ENCODE measurements at places on chromosomes 7 and 10.

- DNase-seq, result no peak
These were observed 10.2 kb upstream of the ADO start for GRCh38 chr10:62794306-62794705.

DNA sequence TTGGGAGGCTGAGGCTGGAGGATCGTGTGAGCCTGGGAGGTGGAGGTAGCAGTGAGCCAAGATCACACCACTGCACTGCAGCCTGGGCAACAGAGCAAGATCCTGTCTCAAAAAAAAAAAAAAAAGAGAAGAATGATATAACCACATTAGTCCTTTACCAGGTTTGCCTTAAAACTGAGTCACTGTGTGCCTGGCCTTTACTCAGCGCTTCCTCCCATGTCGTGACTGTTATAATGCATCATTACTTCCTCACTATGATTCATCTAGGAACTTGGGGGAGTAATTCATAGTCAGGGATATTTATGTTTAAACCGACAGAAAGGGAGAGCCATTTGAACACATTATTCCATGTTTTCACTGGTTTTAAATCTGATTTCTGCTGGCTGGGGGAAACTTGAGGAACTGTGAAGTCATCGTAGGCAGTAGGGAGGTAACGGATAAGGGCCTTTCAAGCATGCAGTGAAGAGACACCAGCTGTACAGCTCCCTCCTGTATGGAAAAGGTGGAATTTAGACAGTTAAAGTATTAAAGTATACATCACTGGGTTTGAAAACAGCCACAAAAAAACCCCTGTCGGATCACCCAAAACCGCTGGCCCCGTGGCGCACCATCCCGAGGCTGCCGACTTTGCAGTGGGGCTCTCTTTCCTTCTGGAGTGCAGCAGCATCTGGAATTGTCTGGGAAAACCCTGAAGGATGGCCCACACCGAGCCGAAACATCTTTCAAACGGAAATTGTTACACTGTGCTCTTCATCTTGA is 119.8 kb downstream of the NKX6-2 start:
- no peak for DNase-seq

- DNase-seq, result no peak
These were observed 67.1 kb downstream of the C10orf143 start for GRCh38 chr10:130043491-130043890.

DNA sequence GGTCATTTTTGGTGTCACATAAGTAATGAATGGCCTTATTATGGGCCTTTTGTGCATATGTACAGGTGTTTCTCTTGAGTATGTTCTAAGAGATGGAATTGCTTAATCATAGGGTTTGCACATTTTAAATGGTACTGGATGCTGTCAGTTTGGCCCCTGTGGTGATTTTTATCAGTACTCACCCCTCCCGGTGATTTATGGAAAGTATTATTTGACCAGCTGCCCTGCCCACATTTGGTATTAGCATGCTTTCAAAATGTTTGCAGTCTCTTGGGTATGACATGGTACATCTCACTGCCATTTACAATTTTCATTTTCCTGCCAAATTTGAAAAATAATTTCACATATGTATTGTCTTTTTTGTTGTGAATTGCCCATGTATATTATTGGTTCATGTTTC is 427.7 kb downstream of the LRMDA start:
- DNase-seq, result no peak

DNA sequence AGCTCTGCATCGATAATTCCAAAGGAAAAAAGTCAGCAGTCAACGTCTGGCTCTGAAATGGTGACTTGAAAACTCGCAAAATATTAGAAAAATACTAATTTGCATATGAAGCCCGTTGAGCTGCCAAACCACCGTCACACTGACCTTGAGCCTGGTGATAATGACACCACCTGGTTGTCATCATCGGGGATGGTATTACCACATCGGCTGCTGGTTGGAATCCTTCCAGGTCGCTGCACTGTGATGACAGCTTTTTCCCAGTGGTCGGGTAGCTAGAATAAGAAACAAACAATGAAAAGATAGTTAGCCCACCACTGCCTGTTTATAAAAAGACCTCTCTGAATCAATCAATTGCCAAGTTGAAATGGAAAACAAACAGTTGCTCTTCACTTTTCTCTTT is 41.6 kb downstream of the LAMB1 start:
- no peak for DNase-seq

- no peak for DNase-seq
These were observed 415.1 kb downstream of the THSD7A start for GRCh38 chr7:11416641-11417458.

GRCh38 chr10:71429929-71430328 is 33.2 kb downstream of the CDH23 start:
- DNase-seq, result peak; percentile 41

DNA sequence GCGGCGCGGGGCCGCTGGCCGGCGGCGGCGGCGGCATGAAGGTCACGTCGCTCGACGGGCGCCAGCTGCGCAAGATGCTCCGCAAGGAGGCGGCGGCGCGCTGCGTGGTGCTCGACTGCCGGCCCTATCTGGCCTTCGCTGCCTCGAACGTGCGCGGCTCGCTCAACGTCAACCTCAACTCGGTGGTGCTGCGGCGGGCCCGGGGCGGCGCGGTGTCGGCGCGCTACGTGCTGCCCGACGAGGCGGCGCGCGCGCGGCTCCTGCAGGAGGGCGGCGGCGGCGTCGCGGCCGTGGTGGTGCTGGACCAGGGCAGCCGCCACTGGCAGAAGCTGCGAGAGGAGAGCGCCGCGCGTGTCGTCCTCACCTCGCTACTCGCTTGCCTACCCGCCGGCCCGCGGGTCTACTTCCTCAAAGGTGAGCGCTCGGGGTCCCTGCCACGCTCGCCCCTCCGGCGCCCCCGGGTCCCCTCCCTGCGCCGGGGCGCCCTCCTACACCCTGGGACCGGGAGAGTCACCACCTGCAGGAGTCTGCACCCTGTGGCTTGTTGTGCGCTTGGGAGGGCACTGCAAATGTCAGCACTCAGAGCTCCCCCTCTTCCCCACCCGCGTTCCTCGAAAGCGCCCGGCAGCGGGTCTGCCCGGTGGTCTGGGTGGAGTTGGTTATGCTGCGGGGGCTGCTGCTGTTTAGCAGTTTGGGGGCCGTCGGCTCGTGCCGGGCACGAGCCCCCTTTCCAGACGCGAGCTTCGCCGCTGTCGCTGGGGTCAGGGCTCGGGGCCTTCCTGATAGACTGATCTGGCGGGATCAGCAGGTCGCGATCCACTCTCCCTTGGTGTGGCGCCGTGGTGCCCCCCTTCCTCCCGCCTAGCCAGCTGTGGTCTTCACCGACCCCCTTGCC is 627 bp downstream of the DUSP5 start:
- peak; percentile 45 for DNase-seq

GRCh38 chr7:123640583-123640982 is 15.1 kb upstream of the LMOD2 start:
- DNase-seq, result no peak

- no peak for DNase-seq
These were observed 20.3 kb upstream of the PFKP start for GRCh38 chr10:3046981-3047547.

GRCh38 chr10:6461961-6462360 is 118.1 kb downstream of the PRKCQ start:
- DNase-seq, result no peak

DNA sequence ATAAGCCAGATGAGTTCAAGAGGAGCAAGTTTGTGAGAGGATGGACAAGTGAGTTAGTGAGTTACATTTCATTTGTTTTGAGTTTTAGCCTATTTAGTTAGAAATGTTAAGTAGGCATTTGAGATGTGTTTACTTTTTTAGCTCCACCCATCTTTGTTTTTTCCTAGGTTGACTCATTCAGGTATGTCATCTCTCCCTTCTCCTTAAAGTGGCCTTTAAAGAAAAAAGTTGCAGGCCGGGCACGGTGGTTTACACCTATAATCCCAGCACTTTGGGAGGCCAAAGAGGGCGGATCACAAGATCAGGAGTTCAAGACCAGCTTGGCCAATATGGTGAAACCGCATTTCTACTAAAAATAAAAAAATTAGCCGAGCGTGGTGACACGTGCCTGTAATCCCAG is 71.2 kb downstream of the BMPR1A start:
- DNase-seq, result no peak

- no peak for DNase-seq
These were observed 188.7 kb downstream of the ADARB2 start for GRCh38 chr10:1548596-1548995.

DNA sequence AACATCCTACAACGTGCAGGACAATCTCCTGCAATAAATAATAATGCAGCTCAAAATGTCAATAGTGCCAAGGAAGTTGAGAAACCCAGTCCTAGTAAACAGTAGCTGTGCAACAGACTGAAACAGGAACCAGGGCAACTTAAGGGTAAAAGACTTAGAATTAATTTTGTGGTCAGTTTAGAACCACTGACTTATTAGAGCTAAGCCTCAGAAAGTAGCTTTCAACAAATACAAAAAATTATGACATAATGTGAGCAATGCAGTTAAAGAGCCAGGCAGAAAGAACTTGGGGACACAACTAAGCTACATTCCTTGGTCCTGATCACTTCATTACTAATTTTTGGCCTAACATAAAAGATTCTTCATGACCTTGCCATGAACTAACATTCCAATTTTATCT is 195.4 kb downstream of the MACC1 start:
- no peak for DNase-seq

DNA sequence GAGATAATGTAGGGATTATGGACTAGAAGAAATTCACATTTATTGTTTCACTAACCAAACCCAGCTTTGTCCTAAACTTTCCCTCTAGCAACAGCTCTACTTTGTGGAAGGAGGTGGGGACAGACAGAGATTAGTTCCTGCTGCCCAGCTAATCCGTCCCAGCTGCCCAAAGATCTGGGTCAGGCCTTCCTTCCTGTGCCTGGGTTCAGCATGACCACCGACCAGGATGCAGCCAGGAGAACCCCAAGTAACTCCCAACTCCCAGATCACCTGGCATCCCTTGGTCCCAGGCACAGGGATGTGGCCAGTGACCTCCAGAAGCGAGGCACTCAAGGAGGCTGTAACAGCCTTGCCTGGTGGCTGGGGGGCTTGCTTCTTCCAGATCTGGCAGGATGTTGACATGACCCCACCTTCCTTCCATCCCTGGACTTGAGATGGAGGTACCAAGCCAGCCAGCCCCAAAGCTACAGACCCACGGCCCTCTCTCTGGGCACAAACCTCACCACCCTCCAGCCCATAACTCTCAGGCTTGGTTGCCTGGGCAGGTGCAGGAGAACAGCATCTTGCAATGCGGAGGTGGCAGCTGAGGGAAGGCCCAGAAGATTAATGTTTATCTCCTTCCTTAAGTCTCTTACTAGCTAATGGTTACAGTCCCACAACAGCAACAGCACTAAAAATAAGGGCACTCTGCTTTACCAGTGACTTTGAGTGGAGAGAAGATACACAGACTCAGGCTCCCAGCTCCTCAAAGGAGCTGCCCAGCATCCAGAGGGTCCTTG is 11.1 kb downstream of the CAMK2G start:
- peak; percentile 88 for DNase-seq

DNA sequence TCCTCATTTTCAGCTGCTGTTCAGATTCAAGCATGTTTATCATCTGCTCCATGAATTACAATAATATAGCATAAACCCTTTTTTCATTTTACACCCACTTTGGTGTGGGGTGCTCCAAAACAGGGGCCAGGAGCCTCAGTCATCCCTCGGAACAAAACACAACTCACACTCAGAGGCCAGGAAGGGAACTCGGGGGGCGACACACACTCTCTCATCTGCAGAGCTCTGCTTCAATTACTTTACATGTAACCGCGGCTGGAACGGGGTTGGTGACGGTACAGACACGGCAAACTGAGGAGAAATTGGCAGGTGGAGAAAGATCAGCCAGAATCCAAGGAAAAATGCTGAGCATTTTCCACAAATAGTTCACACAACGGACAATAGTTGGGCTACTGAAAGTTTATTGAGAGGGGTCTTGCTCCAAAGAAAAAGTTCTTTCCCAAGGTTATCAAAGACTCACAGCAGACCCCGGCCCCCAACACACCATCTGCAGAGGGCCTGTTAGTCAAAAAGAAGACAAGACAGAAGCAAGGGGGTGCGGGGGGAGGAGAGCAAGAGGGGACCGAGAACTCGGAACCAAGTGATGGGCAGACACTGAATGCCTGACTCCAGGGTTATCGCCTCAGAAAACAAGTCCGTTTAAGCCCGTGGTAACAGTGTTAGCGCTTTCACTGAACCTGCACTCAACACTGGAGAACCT is 20.5 kb downstream of the DIP2C start:
- DNase-seq, result no peak

All from WERI-Rb-1 (cell line).